ENCODE measurements at places on chromosomes 11 and 22. TPM values are rescaled to one million over a fixed set of nuclear protein-coding genes. Genes with fewer than 3 reads are reported as not detected.

The ATG2A gene
- 22.5 TPM for total RNA-seq

DNA sequence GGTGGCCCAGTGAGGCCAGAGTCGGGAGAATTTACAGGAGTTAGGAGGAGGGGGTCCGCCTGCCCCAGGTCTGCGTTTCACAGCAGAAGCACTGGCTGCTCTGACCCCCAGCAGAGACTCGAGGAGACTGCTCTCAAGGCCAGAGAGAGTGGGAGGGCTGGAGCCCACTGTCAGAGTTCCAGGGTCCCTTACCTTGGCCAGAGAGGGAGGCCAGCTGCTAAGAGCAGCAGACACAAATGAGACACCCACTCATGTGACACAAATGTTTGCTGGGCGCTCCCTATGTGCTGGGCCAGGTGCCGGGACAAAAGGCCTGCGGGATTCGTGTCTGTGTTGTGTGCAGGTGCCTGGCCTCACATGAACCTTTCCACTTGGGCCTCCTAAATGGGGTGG, 2.8 kb upstream of the TNFRSF13C start:
- DNase-seq, result no peak

- no peak for DNase-seq
These were observed 303.5 kb upstream of the ANO3 start for GRCh38 chr11:26028393-26028911.

- no peak for DNase-seq
These were observed 108.1 kb downstream of the KIAA1671 start for GRCh38 chr22:25060522-25061071.

- DNase-seq, result no peak
These were observed 57.1 kb downstream of the FAM181B start for GRCh38 chr11:82676483-82677094.

DNA sequence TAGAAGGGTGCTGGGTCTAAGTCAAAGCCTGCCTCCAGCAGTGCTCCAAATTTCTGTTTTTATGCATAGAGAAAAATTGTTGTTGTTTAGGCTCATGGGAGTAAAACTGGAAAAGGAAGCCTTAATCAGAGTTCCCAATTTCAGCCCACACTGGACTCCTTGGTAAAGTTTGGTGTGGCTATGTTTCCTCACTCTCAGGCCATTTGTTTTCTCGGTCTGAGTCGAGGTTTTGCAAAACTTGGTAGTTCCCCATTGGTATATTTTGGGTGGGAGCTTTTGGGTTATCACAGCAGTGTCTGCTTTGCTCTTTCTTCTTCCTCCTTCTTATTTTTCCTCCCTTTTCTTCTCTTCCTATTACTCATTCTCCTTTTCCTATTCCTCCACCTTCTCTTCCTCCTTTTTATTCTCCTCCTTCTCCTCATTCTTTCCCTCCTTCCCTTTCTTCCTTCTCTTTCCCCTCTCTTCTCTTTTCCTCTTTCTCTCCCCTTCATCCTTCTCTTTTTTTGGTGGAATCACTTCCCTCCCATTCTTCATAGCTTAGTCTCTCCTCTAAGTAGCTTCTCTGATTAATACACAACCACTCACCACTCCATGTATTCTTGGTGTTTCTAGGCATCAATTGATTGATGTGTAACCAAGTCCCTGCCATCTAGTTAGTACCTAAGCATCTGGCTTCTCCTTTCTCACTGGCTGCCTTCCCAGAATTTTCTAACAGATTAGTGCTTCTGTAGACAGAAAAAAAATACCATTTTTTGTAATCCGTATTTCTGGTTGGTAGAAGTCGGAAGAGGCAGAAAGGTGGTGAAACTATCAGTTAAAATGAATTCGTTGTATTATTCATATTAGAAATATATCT, 10.1 kb downstream of the SLC5A1 start:
- DNase-seq, result no peak

- no peak for DNase-seq
These were observed 40.5 kb downstream of the LRRC32 start for GRCh38 chr11:76629853-76630599.

DNA sequence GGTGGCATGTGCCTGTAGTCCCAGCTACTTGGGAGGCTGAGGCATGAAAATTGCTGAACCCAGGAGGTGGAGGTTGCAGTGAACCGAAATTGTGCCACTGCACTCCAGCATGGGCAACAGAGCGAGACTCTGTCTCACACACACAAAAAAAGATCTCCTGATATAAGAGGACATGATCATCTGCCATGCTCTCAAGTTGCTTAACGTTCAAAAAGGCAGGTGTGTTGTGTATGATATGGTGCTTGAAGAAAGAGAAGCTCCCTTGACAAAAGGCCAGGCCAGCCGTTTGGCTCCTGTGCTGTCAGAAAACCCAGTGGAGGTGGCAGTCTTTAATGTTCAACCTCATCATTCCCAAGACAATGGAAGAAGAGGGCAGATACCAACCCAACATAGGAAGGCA, 117.3 kb upstream of the PLET1 start:
- no peak for DNase-seq

DNA sequence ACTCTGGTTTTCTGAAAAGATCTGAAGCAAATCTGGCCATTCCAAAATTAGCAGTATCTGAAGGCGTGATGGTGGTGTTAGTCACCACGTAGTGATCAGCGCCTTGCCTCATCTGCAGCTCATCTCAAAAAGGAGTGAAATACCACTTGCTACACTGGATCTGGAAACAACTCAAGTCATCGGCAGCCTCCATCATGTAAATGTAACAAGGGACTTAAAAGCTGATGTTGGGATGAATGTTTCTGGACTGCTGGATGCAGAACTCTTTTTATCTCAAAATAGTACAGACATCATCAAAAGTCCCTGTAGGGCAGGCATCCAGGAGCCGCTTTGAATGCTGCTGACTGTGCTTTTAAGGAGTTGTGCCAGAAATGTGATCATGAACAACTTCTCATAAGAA, 14.1 kb upstream of the APLP2 start:
- DNase-seq, result no peak

DNA sequence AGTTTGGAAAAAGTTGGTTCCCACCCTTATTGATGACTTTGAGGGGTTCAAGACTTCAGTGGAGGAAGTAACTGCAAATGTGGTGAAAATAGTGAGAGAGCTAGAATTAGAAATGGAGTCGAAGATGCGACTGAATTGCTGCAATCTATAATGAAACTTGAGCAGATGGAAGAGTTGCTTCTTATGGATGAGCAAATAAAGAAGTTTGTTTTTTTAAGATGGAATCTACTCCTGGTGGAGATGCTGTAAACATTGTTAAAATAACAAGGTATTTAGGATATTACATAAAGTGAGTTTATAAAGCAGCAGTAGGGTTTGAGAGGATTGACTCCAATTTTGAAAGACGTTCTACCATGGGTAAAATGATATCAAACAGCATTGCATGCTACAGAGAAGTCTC, 64.2 kb upstream of the GRK2 start:
- no peak for DNase-seq

DNA sequence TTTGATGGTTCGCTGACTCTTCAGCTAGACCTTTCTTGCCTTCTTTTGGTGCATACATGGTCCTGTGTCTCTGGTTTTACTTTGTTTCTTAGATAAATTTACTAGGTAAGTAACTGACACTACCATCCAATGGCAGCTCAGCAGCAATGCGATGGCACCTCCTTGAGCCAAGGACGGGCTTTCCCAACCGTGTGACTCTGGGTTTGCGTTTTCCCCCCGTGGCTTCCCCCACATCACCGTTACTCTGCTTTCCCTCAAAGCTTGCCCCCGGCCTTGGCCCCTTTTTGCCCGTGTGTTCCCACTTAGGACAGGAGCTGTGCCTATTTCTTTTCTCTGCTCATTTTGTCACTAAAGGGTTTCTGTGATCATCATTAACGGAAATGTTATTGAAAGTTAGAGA, 41.5 kb downstream of the TBC1D22A start:
- no peak for DNase-seq

- DNase-seq, result no peak
These were observed 87.8 kb downstream of the CWC15 start for GRCh38 chr11:94885581-94885980.
